Muscle of leg (tissue), 16 donors: ENCODE measurements at places on chromosomes 5 and 9.

GRCh38 chr9:114110180-114110579 lies 11.1 kb upstream of the KIF12 start:
- no peak for DNase-seq

GRCh38 chr5:108753331-108753730 lies 5.6 kb downstream of the FER start:
- DNase-seq = no peak

- no peak for DNase-seq
Measured at GRCh38 chr5:176660530-176660859, 13.2 kb downstream of the TSPAN17 start.

DNA sequence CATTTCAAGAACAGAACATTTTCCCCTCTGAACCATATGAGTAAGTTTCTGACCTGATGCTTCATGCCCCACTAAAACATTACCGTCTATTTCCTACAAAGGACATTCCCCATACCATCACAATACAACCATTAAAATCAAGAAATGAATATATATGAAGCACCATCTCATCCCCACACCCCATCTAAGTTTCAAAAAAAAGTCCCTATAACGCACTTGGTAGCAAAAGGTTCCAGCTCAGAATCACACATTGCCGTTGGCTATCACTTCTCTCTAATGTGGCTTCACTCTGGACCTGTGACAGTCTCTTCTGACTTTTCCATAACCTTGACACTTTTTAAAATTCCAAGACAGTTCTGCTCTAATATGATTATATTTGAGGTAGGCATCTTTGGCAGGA lies 5.9 kb downstream of the EMB start:
- no peak for DNase-seq
